Left cardiac atrium (tissue), 4 donors: ENCODE measurements at places on chromosomes 6 and 20. TPM values are rescaled to one million over a fixed set of nuclear protein-coding genes. Genes with fewer than 3 reads are reported as not detected.

The MOCS1 gene
- total RNA-seq: 29.4 TPM

The TRAM2 gene
- total RNA-seq: 14.1 TPM

DNA sequence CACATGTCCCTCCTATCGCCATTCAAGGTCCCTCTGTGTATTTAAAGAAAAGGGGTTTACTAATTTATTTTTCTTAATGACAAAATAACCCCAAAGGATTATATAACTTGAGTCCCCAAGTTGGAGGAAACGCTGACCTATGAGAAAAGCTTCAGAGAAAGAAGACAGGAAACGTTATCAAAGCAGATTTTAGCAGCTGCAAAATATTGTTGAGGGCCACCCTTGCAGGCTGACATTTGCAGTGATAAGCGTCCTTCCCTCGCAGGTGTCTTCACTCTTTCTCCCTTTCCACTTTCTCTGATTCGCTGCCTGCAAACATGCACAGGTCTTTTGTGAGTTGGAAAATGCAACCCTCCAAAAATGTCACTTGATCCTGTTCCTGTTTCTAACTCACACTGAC lies 103.2 kb upstream of the RIPOR2 start:
- DNase-seq: no peak

GRCh38 chr20:10524643-10525042 lies 89.5 kb downstream of the SLX4IP start:
- DNase-seq: no peak

GRCh38 chr6:88422831-88423230 lies 256.7 kb upstream of the CNR1 start:
- DNase-seq: no peak

DNA sequence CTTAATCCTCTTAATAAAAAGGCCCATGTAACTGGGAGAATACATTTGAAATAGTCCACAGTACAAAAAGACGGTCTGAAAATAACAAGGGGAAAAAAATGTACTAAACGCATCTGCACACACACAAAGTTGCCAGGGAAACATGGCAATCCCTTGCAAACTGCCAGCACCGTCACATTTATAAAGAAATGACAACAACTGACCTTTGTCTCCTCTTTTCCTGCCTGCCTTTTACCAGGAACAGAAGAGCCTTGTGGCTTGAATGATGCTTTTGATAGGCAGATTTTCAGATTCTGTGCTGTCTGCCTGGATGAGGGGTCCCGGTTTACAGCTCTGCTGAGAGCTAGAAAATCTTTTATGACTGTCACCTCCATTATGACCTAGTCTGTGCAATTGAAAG lies 308.6 kb upstream of the ZFP64 start:
- DNase-seq: no peak

DNA sequence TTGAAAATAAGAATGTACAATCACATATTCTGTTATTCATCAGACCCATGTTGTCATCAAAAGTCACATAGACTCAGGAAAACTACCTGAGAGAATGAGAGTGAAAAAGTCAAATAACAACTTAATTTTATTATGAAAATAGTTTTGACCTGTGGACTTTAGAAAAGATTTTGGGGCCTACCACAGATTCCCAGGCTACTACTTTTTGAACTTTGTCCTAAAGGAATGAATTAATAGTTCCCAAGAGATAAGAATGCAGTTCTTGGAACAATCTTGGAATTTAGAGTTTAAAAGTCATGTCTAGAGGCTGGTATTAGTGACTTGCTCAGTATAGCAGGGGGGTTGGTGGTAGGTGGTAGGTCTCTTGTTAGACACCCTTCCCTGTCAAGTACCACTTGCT lies 3.3 kb downstream of the TAF8 start:
- no peak for DNase-seq

GRCh38 chr6:145327586-145327985 lies 407.7 kb downstream of the EPM2A start:
- no peak for DNase-seq

GRCh38 chr6:28929887-28930620 lies 6.3 kb upstream of the TRIM27 start:
- no peak for DNase-seq
